Fibroblast of the aortic adventitia (primary cell): ENCODE measurements at places on chromosomes 3 and 15. TPM values are rescaled to one million over a fixed set of nuclear protein-coding genes. Genes with fewer than 3 reads are reported as not detected.
A peak's percentile ranks its signal among the peaks of the same experiment; 100 is the strongest.

CRABP1 gene
- not detected in 2 replicates for total RNA-seq

FAM107A gene
- 0.54 TPM in 1 of 2 replicates, not detected in the other for total RNA-seq

ANKRD63 gene
- not detected in 2 replicates for total RNA-seq

C3orf33 gene
- 2.8 and 5.7 TPM in 2 replicates for total RNA-seq

GRCh38 chr3:150359381-150359780 lies 48.7 kb upstream of the TSC22D2 start:
- DNase-seq, result no peak

DNA sequence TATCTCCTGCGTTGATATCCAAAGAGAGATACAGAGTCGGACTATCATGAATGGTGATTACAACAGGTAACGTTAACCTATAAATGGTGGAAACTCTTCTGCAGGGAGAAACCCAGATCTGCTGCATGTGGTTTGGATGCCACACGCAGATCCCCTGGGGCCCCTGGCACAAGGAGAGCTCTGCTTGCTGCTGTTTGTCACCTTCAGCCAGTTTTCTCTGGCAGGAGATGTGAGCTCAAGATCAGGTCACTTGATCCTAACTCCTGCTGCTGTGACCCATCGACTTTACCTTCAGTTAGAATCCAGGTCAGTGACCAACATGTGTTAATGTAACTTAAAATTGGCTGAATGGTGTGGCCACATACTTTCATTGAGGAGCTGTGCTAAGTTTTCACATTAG lies 23.8 kb upstream of the GPR171 start:
- DNase-seq, result no peak

GRCh38 chr3:165800970-165801369 lies 36.3 kb downstream of the BCHE start:
- DNase-seq, result peak; percentile 6

- peak; percentile 78 for DNase-seq
Measured at GRCh38 chr3:168002786-168003368, 92.8 kb downstream of the GOLIM4 start.

- DNase-seq, result no peak
Measured at GRCh38 chr15:59798605-59798917, 109.4 kb upstream of the BNIP2 start.
